ENCODE measurements at places on chromosomes 1 and 21.
A peak's percentile ranks its signal among the peaks of the same experiment; 100 is the strongest.

- no peak for DNase-seq
Observed at GRCh38 chr1:92476071-92476631, 10.6 kb downstream of the GFI1 start.

DNA sequence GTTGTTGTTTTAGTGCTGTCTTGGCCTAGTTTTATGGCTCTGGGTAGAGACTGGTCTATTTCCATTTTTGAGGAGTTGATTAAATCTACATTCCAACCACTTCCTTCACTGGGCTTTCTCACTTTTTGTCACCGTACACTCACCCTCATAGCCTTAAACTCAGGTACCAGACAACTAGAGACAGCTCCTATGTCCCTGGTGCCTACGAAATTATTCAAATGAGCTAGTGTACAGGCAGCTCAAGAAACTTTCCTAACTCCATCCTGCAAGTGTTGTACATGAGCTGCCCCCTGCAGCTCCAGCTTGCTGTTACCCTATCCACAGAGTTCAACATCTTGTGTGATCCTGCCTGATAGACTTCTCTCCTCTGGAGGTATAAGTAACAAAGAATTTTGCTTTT is 704.8 kb upstream of the RGS18 start:
- no peak for DNase-seq

- no peak for DNase-seq
Observed at GRCh38 chr21:25512095-25513081, 94.9 kb downstream of the MRPL39 start.

DNA sequence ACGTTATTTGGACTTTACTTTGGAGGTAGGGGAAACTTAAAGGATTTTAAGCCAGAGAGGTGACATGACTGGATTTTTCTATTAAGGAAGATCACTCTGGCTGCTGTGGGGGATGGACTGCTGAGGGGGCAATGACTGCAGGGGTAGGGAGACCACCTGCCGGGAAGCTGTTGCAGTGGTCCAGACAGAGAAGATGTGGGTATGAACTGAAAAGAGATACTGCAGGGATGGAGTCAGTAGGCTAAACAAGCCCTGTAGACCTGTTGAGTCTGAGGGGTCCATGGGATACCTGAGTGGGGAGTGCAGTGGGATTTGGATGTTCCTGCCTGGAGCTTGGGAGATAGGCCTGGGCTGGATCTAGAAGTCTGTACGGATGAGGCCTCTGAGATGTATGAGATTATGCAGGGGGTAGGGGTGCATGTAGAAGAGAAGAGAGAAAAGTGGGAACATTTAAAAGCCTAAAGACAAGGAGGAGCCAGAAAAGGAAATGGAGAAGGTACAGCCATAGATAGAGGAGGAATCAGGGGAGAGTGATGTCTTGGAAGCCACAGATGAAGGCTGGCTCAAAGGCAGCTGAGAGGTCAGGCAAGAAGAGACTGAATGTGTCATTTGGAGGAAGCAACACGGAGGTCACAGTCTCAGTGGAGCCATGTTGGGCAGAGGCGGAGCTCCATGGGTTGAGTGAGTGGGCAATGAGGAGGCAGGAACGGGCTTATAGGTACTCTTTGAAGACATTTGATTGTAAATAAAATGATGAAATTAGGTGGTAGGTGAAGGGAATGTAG is 25.9 kb upstream of the KCNA2 start:
- no peak for DNase-seq

- no peak for DNase-seq
Observed at GRCh38 chr1:245301921-245302320, 147.1 kb downstream of the KIF26B start.

DNA sequence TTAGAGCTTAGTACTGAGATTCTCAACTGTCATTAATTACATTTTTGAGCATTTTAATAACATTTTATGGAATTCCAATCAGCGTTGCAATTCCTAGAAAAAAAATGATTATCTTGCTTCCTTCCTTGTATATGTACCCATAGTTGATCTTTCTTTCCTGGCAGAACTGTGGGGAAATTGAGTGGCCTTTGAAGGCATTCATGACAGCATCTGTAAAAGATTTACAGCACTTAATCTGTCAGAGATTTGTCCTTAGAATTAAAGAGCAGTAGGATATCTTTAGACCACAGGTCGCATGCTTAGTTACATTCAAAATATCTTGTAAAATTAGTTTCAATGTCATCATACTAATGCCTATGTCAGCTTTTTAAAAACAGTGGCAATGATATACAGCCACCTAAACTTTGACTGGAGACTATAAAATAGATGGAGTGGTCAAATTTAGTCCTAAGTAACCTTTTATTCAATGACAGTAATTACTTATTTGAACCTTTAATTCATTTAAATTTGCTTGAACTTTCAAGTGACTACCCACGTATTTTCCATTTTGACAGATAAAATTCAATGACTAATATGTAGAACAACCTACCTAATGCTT is 692.0 kb downstream of the NCAM2 start:
- DNase-seq = no peak

- DNase-seq = no peak
Observed at GRCh38 chr1:167120899-167121298, 27.0 kb downstream of the STYXL2 start.

DNA sequence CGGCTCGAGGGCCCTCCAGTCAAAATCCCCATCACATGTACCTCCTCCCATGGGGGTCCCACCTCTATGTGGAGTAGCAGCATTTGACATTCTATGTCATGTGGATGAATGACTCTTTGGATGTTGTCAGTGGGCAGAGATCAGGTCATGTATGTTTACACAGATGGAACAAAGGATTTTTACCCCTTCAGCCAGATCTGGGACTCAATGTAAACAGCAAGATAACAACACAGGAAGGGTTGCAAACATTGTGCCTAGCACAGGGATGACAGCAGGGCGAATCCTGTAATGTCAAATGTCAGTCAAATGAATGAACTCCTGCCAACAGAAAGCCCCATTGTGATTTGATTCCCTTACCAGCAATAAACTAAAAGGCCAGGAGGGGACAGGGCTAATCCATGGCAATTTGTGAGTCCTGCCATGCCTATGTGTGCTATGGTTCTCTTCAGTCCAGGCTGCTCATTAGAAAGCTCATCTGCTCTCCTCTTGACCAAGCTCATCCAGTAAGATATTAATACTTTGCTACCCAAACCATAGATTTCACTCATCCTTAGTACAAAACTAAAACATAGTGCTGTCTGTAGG is 60.3 kb downstream of the PGBD5 start:
- peak; percentile 20 for DNase-seq

GRCh38 chr1:9465640-9466039 is 73.6 kb upstream of the SLC25A33 start:
- DNase-seq = no peak

GRCh38 chr1:62391369-62391971 is 45.4 kb upstream of the USP1 start:
- DNase-seq = peak; percentile 14

- DNase-seq = no peak
Observed at GRCh38 chr1:228835456-228835855, 100.2 kb downstream of the RHOU start.

GRCh38 chr1:180912801-180913565 is at the start of gene KIAA1614:
Gene KIAA1614, plus strand, starts transcription at chr1:180912897. Its CDS starts 347 bp downstream, at chr1:180913244.
- peak; percentile 32 for DNase-seq

DNA sequence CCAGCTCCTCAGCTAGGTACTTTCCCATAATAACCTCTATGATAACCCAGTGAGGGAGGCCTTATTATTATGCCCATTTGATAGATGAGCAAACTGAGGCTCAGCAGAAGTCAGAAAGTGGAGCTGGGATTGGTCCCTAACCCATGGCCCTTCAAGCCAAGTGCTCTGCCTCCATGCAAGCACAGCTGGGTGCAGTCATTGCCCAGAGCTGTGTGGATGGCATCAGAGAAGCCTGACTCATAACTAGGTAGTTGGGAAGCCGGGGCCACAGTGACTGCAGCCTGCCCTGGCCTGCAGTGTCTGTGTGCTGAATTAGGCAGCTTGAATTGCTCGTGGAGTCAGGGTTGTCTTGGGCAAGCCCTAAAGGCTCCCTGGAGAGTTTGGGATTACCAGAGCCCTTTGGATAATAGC is 89.9 kb upstream of the SLC2A1 start:
- DNase-seq = no peak

DNA sequence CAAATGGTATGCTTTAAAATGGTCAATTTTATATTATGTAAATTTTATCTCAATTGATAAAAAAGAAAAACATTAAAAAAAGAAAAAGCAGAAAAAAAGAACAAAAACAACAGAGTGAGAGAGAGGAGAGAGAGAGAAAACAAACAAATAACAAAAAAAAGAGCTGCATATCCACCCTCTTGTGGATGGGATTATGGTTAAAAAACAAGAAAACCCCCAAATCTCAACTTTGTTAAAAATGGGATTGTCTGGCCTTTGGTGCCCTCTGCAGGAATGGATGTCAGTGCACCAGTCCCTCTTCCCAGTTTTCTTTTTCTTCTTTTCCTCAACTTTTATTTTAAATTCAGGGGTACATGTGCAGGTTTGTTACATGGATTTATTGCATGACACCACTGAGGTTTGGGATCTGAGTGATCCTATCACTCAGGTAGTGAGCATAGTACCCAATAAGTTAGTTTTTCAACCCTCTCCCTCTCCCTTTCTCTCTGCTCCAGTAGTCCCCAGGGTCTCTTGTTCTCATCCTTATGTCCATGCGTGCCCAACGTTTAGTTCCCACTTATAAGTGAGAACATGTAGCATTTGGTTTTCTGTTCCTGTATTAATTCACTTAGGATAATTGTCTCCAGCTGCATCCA is 28.1 kb downstream of the RNF187 start:
- no peak for DNase-seq

DNA sequence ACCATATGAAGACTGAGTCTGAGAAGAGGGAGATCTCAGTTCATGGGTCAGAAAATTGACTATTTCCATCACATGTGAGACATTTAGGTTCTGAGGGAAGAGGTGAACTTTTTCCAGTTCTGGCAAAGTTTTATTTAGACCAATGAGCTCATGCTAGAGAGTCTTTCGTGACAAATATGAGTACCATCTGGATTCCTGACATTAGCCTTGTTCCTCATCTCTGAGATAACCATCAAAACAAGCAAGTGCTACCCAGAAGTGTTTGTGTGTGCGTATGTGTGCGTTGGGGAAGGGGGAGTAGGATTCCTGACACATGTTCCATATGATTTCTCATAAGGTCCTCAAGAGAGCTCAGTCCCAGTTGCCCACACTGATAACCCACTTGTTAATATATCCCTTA is 120.6 kb downstream of the FASLG start:
- no peak for DNase-seq

- DNase-seq = no peak
Observed at GRCh38 chr1:117176579-117176978, 34.1 kb downstream of the VTCN1 start.

DNA sequence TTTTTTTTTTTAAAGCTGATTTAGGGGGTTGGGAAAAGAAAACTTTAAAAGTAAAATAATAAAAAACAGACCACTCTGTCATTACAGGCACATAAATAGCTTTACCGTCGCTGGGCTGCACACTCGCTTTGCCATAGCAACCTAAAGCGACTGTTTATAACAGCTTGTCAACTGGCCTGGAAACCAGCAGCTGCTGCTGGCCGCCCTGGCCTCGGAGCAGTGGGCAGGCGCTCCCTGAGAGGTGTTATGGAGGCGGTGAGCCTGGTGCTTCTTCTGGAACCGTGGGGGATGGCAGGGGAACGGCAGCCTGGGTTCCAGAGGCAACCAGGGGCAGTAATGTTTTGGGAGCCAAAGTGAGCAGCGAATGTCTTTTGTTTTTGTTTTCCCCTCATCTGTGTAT is 45.7 kb downstream of the ATP2B4 start:
- DNase-seq = no peak

GRCh38 chr1:243447844-243448243 is 192.0 kb downstream of the SDCCAG8 start:
- no peak for DNase-seq

GRCh38 chr21:25296252-25296651 is 311.0 kb downstream of the MRPL39 start:
- DNase-seq = no peak

DNA sequence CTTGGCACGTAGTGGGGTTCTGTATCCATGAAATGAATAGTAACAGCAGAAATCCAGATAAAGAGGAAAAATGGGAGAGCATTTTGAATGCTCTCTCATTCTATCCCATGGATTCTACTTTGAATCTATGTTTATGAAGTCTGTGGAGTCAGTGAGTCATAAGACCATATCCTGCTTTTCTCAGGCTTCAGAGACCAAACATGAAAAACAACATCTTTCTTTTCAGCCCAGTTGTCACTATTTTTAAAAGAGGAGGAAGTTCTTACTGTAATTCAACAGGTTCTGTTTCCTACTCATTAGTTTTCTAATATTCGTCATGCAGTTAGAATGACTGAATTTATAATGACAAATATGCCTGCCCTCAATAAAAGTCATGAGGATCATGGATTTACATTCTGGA is 39.4 kb upstream of the CD55 start:
- no peak for DNase-seq

All from hypothalamus (tissue), 51 donors.